Kidney glomerular epithelial cell (primary cell): ENCODE measurements at places on chromosomes 2 and 18.
A peak's percentile ranks its signal among the peaks of the same experiment; 100 is the strongest.

DNA sequence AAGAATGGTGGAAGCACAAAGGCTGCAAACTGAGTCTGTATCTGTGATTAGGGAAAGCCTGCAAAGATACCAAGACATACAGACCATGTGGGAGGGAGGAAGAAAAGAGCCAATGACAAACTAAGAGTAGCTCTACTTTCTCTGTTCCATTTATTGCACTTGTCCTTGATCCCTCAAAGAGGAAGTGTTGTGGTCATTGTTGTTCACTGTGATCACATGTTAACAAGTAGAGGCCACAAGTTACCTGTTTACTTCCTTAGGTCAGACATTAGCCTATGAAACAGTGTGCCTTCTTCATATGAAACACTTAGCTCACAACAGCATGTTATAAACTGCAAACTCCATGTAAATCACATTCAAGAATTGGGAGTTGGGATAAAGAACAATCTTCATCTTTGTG lies 32.6 kb downstream of the MAP2 start:
- no peak for DNase-seq

DNA sequence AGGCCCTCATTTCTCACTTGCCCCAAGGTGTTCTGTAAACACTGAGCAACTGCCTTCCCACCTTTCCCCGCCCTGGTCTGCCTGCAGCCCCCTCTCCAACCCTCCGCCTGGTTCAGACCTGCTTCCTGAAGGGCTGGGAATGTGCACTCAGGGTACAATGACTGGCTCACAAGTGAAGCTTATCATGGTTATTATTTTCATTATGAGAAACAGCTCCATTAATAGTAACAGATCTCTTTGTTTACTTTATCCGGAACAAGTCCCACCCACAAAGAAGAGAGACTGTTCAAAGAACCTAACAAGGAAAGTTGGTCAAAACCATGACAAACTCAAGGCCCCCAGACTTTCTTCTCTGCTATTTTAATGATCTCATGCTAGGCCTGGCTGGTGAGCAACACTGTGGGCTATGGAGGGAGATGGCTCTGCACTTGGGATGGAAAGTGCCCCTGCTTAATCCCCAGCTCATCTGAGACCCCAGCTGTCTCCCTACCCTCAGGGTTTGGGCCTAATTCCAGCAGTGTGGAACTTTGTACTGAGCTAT lies 36.7 kb downstream of the ARHGAP25 start:
- peak; percentile 2 for DNase-seq

GRCh38 chr2:46171996-46172546 lies 125.1 kb upstream of the EPAS1 start:
- DNase-seq, result no peak

DNA sequence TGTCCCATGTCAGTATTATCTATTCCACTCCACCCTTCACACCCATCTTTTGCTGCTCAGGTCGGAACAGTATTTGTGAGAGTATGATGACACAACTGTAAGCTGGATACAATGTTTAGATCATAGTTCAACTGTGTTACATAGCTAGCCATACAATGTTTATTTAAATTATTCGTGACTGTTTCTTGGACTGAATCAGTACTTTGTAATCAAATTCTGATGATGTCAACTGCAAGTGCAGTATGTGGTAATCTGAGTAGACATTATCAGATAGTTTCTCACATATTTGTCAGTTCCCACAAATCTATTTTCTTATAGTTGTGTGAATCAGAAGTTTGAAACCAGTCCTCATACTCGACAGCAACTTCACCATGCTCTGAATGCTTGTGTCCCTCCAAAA lies 177.6 kb downstream of the ZNF407 start:
- no peak for DNase-seq
